ENCODE measurements at places on chromosomes 3 and 15.

GRCh38 chr3:148951599-148952361, 39.6 kb upstream of the GYG1 start:
- DNase-seq: no peak

GRCh38 chr3:51887620-51888019, 12.2 kb upstream of the IQCF5 start:
- DNase-seq: peak; percentile 18

- DNase-seq: no peak
Observed at GRCh38 chr3:43640681-43641080, 18.9 kb upstream of the ANO10 start.

DNA sequence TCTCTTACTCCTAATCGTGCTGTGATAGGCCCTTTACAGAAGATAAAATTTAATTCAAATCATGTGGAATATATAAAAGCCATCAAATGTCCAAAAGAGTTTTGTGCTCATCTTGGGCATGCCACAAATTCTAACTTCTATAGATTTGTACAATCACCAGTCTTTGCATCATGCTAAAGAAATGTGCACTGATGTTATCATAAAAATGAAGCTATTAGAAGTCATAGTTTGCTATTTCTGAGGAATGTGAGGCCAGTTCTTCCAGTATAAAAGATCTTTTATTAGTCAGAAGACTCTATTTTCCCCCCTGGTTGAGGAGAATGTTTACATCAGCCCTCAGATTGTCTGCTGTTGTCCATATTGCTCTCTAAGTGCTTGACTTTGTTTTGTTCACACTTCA, 2.1 kb upstream of the ANXA2 start:
- DNase-seq: no peak

GRCh38 chr3:57810471-57811137, 54.5 kb downstream of the SLMAP start:
- no peak for DNase-seq

GRCh38 chr3:99505200-99505599, 133.2 kb upstream of the COL8A1 start:
- DNase-seq: no peak

DNA sequence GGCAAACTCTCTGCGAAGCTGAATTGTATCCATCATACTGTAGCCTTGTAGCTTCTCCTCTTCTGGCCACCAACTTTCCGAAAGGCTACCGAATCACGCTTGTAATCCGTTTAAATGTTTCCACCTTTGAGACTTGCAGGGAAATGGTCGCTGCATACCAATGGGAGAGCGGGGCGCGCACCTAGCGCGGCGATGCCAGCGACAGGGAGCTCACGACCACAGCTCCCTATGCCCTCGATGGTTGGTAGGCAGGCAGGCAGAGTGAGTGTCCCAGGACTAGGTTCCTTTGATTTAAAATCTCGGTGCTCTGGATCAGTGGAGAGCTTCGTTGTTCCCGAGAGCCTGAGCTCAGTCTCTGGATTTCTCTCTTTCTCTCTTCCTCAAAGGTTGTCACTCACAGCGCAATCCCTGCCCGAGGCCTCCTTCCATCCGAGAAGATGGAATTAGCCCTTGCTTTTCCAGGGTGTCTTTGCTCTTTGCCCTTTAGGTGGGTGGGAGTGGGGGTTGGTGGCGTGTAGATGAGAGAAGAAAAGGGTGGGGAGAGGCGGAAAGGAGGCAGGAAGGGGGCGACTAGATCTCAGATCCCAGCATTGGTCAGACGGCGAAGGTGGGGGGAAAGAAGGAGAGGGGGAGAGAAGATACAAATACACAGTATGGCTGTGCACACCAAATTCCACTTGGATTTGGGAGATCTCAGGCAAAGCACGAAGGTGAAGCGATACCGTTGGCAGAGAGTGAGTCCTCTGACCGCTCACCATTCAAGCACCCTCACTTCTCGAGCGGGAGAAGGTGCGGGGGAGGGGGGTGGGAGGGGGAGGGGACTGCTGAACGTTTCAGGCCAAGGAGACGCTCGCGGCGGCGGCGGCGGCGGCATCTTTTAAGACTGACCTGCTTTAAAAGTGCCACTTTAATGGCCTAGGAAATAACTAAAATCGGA, at the start of gene SLITRK3:
TSS of gene SLITRK3 (minus strand) at position 745 of the 937 bp plus-strand sequence. CDS start 5,554 bp downstream, outside the sequence.
- peak; percentile 77 for DNase-seq

GRCh38 chr3:166195808-166196207, 358.6 kb upstream of the BCHE start:
- no peak for DNase-seq

GRCh38 chr15:30992249-30992864, 929 bp upstream of the MTMR10 start:
- DNase-seq: peak; percentile 42

- DNase-seq: no peak
Observed at GRCh38 chr3:66401675-66402491, 98.9 kb downstream of the LRIG1 start.

- no peak for DNase-seq
Observed at GRCh38 chr3:60085649-60086048, 1035.8 kb upstream of the CFAP20DC start.

DNA sequence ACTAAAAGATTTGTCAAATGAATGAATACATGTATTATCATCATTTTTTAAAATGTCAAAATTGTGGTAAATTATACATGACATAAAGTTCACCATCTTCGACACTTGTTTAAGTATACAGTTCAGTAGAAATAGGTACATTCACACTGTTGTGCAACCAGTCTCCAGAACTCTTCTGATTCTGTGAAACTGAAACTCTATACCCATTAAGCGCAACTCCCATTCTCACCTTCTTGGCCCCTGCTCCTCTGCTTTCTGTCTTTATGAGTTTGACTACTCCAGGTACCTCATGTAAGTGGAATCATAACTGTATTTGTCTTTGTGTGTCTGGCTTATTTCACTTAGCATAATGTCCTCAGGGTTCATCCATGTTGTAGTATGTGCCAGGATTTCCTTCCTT, 50.1 kb upstream of the KBTBD8 start:
- no peak for DNase-seq

- no peak for DNase-seq
Observed at GRCh38 chr3:149452036-149452435, 22.5 kb upstream of the TM4SF4 start.

DNA sequence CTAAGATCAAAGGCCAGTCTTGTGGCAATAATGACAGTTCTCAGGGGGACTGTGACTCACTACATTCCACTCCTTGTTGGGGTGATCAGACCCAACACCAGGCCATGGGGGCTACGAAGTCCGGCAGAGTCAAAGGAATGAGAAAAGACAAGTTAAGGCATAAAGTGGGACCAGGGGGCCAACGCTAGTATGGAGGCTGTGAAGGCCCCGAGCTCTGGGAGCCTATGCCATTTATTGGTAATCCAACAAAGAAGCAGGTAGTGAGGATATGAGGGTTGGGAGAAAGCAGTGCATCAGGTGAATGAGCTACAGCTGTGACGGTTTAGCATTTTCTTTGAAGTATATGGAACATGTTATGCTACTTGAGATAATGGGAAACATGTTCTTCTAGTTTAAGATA, 104.4 kb upstream of the C2CD4B start:
- DNase-seq: no peak

DNA sequence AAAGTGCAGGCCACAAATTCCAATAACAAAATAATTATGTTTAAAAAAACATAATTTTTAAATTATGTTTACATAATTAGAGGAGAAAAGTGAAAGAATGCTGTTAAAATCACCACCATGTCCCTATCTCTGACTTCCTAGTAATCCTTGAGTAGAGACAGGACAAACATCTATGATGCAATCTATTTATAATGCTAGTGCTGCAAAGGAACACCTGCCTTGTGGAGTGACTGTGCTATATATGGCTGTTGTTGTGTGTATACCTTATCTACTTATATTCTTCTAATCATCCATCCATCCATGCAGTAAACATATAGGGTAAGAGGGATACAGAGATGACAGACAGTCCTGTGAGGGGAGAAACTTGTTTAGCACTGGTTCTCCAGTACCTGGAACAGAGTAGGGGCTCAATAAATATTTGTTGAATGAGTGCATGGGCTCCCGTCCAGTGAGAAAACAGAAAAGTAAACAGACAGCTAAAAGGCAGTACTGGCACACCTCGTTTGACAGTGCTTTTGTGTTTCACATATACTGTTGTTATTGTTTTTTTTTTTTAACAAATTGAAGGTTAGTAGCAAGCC, 229.3 kb upstream of the UBE2E1 start:
- DNase-seq: no peak

DNA sequence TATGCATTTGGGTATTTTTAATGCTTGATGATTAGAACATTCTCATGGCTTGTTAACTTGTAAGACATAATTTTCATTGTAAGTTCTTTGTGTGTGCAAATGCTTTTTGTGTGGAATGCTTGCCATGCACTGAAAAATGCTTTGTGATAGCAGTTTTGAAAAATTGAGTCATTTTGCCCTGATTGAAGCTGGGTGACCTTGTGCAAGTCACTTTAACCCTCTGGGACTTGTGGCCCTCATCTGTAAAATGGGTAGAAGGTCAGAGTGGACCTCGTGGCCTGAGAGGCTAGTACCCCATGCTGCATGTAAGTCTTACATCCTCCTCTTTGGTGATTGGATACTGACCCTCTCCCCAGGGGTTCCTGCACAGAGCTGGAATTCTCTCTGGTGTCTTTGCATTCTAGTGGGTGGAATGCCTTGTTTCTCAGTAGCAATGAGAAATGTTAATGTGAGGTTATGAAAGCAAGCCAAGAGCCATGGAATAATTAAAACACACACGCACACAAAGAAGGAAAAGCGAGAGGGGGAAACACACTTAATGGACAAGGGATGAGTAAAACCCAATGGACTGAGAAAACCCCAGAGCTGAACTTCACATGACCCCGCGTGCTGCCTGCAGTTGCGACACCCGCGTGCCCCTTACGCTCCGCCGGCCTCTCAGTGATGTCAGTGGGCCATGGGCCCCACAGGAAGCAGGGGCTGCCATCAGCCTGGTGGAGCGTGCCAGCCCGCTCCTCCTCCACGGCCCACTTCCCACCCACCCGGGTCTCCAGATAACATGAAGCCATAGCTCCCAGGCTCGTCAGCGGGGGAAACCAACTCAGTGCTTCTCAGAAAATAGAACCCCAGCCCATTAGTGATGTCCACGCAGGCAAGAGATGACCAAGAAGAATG, 44.0 kb downstream of the SMAD3 start:
- no peak for DNase-seq

DNA sequence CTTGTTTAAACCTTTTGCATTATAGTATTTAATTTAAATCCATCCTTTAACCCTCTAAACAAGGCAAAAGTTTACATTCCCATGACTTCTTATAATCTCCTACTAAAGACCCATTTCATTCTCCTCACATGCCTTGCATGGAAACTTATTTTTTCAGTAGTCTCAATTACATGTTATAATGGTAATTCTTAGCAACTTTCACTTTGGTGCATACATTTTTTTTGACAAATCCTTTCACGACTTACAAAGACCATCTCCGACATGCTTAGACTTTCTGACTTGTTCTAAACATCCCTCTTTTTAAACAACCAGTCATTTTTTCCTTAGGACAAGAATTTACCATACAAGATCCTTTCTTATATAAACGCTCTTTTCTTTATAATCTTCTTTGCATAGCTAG, 615.4 kb upstream of the GBE1 start:
- no peak for DNase-seq

- DNase-seq: peak; percentile 27
Observed at GRCh38 chr3:129441782-129442181, 1.8 kb downstream of the IFT122 start.

All from NCI-H524 (cell line).